ENCODE measurements at places on chromosomes 4 and X.

DNA sequence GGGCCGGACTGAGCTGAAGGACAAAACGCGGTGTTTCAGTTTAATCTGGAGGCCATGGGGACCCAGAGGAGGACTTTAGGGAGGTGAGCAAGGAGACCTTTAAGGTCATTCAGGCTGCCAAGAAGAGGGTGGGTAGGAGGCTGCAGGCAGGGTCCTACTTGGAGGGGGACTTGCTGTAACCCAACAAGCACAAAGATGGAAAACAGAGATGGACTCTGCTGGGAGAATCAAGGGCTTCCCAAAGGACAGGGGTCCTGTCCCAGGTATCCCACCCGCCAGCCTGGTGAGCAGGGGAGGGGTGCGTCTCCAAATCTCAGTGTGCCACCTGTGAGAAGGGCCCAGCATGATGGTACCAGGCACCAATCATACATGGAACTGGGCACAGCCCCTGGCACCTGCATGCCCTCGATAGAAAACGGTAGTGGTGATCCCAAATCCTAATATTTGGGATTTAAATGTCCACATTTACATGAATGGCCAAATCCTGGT is 3.9 kb upstream of the HAUS3 start:
- no peak overlapping the region for H3K27ac ChIP-seq
- no peak for DNase-seq
- H3K4me1 ChIP-seq = no peaks in the 10 kb centered on the region
- H3K27me3 ChIP-seq = no peaks in the 10 kb centered on the region
- H3K36me3 ChIP-seq = no peaks in the 10 kb centered on the region

DNA sequence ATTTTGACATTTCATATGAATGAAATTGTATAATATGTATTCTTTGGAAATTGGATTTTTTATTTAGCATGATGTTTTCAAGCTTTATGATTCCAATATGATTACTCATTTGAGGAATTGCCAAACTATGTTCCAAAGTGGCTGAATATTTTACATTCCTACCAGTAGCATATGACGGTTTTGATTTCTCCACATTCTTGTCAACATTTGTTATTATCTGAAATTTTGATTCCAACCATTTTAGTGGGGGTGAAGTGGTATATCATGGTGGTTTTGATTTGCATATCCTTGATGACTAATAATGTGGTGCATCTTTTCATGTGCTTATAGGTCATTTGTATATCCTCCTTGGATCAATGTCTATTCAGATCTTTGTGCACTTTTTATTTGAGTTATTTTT is 2.6 kb upstream of the BEX1 start:
- no peaks in the 10 kb centered on the region for H3K27me3 ChIP-seq
- H3K4me3 ChIP-seq = no peak overlapping the region
- H3K36me3 ChIP-seq = no peaks in the 10 kb centered on the region
- no peak for DNase-seq
- no peaks in the 10 kb centered on the region for H3K4me1 ChIP-seq

DNA sequence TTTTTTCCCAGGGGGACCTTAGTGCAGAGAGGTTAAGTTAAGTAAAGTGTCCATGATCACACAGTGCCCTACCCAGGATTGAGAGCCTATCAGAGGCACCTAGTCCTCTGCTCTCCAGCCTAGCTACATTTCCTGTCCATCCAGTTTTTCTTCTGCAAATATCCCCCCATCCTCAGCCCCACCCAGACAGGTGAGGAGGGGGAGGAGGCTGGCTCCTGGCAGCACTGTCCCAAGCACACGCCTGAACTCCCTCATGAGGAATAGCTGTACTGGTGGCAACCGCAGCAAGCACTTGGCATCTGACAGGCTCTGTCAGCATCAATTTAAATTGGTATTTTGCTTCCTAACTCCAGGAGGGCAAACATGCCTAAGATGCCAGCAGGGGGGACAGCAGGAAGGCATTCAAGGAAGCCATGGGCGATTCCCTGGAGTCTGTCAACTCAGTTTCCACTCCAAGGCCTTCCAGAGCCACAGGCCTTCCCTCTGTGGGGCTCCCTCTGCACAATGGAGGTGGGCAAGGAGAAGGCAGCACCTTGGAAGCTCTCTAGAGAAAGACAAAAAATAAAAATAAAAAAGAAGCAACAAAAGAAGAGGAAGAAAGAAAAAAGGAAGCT is 6.4 kb upstream of the FRMPD3 start:
- H3K4me1 ChIP-seq = no peaks in the 10 kb centered on the region
- DNase-seq = no peak
- no peaks in the 10 kb centered on the region for H3K36me3 ChIP-seq

- H3K27ac ChIP-seq = no peak overlapping the region
- no peaks in the 10 kb centered on the region for H3K27me3 ChIP-seq
- no peak overlapping the region for H3K4me3 ChIP-seq
- no peaks in the 10 kb centered on the region for H3K4me1 ChIP-seq
- peak; percentile 44 for DNase-seq
- no peaks in the 10 kb centered on the region for H3K36me3 ChIP-seq
These were observed 50.2 kb downstream of the CPZ start for GRCh38 chr4:8642651-8643321.

DNA sequence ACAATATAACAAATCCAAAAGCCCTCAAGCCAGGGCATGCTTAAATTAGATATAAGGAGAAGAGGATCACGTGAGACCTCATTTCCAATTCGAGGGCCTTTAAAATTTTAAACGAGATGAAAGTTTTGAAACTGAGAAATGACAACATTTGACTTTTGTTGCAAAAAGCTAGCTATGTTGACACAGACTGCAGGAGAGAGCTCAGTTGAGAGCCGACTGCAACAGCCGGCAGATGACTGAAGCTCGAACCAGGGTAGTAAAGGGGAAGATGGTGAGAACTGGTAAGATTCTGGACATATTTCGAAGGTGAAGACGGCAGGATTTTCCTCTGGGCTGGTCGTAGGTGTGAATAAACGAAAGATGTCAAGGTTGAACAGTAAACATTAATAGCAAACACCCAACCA is 773 bp downstream of the PRMT9 start:
- peak; percentile 1 for DNase-seq
- no peaks in the 10 kb centered on the region for H3K4me1 ChIP-seq
- no peak overlapping the region for H3K27ac ChIP-seq
- H3K4me3 ChIP-seq = peak overlapping the region; percentile 63
- no peaks in the 10 kb centered on the region for H3K27me3 ChIP-seq

DNA sequence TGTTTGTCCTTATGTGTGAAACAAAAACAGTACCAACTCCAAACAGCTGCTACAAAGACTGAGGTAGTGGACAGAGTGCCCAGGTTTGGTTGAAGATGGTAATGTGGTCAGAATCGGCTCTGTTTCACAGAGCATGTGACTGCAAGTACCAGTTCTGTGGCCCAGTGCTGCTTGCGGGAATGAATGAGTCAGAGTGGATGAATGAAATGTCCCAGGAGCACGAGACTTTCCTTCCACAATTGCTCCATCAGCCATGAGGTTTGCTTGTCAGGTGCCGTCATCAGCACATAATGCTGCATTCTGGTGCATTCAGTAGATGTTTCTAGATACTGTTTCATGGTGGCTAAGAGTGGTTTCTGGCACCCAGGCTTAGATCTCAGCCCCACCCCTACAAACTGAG is 84.2 kb downstream of the GPR143 start:
- H3K27ac ChIP-seq = no peak overlapping the region
- H3K4me3 ChIP-seq = no peak overlapping the region
- no peaks in the 10 kb centered on the region for H3K4me1 ChIP-seq
- DNase-seq = no peak
- no peaks in the 10 kb centered on the region for H3K36me3 ChIP-seq

DNA sequence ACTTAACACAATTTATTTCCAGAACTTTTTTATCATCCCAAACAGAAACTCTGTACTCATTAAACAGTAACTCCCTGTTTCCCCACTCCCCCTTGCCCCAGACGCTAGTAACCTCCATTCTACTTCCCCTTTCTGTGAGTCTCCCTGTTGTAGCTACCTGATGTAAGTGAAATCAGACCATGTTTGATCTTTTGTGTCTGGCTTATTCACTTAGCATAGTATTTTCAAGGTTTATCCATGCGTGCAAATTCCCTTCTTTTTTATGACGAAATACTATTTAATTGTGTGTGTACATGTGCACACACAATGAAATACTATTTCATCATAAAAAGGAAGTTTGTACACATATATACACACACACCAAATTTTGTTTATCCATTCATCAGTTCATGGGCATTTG is 5.2 kb downstream of the PKD2 start:
- no peak overlapping the region for H3K4me3 ChIP-seq
- H3K27me3 ChIP-seq = no peaks in the 10 kb centered on the region
- H3K27ac ChIP-seq = no peak overlapping the region

- DNase-seq = peak; percentile 88
- no peak overlapping the region for H3K4me3 ChIP-seq
- no peaks in the 10 kb centered on the region for H3K27me3 ChIP-seq
- H3K27ac ChIP-seq = peak overlapping the region; percentile 45
- peaks cover 6% of the 10 kb centered on the region for H3K4me1 ChIP-seq
These were observed 67.3 kb downstream of the AFAP1 start for GRCh38 chr4:7872264-7872771.

DNA sequence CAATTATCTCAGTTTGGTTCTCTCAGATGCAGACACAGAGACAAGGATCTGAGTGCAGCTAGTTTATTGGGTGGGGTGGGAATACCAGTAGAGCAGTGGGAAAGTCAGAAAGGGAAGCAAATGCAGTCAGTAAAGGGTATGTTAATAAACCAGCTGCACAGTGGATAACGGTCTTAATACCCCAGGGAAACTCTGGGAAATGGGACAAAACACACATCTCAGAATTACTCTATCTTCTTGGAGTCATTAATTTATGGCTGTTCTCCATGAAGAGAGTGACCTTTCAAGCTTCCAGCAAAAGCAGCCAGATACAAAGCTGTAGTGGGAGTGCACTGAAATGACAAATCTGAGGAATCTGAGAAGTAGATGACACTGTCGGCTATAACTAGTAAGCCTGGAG is 73.3 kb upstream of the NALF2 start:
- H3K27me3 ChIP-seq = no peaks in the 10 kb centered on the region
- no peaks in the 10 kb centered on the region for H3K36me3 ChIP-seq
- H3K4me3 ChIP-seq = no peak overlapping the region
- H3K27ac ChIP-seq = no peak overlapping the region

GRCh38 chrX:16431266-16431665 is 218.7 kb upstream of the S100G start:
- H3K4me3 ChIP-seq = no peak overlapping the region
- DNase-seq = no peak
- no peaks in the 10 kb centered on the region for H3K36me3 ChIP-seq
- no peaks in the 10 kb centered on the region for H3K4me1 ChIP-seq

DNA sequence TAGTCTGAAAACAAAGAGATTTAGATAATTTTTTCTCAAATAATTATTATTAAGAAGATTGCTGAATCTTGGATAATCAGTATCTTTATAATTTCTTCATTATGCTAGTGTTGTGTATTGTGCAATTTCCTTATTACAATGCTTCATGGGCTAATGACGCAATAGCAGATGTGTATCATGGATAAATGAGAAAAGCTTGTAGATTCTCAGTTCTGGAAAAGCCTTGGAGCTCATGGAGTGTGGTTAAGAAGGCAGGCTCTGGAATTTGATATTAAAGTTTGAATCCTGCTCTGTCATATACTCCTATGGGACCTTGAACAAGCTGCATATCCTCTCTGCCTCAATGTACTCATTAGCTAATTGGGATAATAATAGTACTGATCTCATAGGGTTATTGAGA is 18.9 kb upstream of the CXCL8 start:
- H3K36me3 ChIP-seq = no peaks in the 10 kb centered on the region
- no peak overlapping the region for H3K27ac ChIP-seq

DNA sequence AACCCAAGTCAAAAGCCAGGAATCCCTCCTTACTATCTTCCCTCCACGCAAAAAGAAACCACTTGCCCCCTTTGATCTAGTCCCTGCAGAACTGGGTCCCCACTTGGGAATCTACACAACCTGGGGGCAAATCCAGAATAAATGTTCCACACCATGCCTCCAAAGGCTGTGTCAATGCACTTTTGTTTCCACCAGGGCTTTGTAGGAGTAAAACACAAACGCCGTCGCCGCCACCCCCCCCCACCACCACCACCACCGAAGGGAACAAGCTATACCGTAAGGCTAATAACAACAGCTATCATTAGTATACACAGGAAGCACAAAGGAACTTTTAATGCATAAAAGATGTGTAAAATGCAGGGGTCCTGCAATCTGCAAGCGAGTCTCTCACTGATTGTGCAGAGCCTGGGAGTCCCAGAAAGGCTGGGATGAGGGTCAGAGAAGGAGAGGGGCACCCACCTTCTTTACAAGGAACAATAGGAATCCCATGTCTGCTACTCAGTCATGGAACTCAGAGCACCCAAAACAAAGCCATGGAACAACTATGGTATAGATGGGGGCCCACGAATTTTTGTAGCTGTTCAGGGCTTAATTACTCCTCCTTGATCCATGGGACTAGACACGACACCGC is 13.2 kb downstream of the BCOR start:
- no peaks in the 10 kb centered on the region for H3K36me3 ChIP-seq
- no peak overlapping the region for H3K27ac ChIP-seq
- H3K27me3 ChIP-seq = no peaks in the 10 kb centered on the region
- DNase-seq = no peak

- H3K27ac ChIP-seq = no peak overlapping the region
- no peak overlapping the region for H3K4me3 ChIP-seq
- peaks cover 2% of the 10 kb centered on the region for H3K4me1 ChIP-seq
- H3K27me3 ChIP-seq = no peaks in the 10 kb centered on the region
These were observed 96.6 kb downstream of the EVC2 start for GRCh38 chr4:5611750-5612149.

DNA sequence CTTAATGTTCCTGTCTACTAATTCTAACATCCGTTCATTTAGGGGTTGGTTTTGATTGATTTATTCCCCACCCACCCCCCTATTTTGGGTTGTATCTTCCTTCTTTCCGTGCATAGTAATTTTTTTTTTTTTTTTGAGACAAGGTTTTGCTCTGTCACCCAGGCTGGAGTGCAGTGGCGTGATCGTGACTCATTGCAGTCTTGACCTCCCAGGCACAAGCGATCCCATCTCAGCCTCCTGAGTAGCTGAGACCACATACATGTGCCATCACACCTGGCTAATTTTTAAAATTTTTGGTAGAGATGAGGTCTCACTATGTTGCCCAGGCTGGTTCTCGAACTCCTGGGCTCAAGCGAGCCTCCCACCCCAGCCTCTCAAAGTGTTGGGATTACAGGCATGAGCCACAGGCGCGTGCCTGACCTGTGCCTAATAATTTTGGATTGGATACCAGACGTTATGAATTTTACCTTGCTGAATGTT is 79.9 kb downstream of the ZFX start:
- H3K27me3 ChIP-seq = no peaks in the 10 kb centered on the region
- H3K4me1 ChIP-seq = no peaks in the 10 kb centered on the region
- no peaks in the 10 kb centered on the region for H3K36me3 ChIP-seq
- H3K4me3 ChIP-seq = no peak overlapping the region
- no peak for DNase-seq
- H3K27ac ChIP-seq = no peak overlapping the region

DNA sequence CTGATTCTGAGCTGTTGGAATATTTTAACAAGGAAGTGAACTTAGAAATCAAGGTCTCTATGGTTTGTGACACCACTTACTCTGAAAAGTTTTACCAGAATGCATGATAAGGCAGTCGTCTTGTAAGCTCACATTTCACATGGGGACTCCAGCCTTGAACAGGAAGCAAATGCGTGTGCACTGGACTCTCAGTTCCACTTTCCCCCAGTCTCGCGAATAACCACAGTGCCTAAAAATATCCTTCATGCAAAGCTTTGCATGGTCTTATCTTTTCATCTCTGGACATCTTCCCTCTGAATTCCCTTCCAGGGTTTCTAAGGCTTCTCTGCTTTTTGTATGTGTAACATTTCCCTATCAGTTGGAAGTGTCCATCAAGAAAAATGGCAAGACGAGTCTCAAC is 581.8 kb downstream of the NLGN4X start:
- DNase-seq = no peak
- H3K4me1 ChIP-seq = no peaks in the 10 kb centered on the region
- no peak overlapping the region for H3K27ac ChIP-seq
- no peak overlapping the region for H3K4me3 ChIP-seq
- H3K36me3 ChIP-seq = no peaks in the 10 kb centered on the region
- H3K27me3 ChIP-seq = no peaks in the 10 kb centered on the region
